ENCODE measurements at places on chromosomes 11 and 22.

DNA sequence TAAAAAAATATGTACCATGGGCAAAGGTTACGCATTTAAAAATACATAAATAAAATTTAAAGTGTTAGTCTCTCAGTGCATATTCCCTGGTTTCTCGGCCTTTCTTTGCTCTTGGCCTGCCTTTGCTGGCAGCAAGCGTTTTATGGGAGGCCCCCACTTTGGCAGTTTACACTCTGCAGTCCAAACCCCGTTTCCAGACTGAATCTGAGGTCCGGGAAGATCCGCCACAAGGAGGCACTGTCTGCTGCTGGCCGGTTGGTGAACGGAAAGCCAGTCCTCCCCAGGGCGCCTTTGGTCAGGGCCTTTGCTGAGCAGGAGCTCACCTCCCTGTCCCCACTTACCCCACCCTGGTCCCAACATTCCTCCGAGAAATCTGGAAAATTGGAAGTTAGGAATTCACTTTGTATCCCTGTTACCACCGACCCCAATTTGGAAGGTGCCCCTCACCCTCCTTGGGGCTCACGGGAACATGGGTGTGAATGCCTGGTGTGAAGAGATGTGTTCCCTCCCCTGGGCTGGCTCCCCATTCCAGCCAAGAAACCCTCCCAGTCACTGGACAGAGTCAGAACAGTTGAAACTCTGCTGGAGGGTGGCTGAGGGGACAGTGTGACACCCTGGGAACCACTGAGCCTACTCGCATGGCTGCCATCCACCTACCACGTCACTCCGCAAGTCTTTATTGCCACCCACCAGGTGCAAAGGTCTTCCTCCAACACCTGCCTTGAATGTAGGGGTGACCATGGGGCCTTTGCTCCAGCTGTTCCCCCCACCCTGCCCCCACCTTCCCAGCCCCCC is 9.4 kb upstream of the SF1 start:
- DNase-seq: no peak

- no peak for DNase-seq
Observed at GRCh38 chr11:106601684-106602297, 416.5 kb downstream of the GUCY1A2 start.

DNA sequence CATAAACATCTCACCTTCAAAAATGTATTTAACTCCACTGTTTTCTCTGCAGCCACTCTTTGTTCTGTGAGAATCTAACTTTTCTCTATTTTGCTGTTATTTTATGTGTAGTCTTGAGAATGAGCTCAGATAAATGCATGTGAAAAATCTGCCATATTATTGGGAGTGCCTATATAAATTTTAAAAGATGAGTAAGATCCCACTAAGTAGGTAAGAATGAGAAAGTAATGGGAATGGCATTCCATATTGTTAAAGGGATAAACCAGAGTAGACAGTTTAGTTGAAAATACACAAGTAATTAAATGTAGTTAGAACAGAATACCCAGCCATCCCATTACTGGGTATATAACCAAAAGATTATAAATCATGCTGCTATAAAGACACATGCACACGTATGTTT is 817.2 kb downstream of the FAM181B start:
- DNase-seq: no peak

DNA sequence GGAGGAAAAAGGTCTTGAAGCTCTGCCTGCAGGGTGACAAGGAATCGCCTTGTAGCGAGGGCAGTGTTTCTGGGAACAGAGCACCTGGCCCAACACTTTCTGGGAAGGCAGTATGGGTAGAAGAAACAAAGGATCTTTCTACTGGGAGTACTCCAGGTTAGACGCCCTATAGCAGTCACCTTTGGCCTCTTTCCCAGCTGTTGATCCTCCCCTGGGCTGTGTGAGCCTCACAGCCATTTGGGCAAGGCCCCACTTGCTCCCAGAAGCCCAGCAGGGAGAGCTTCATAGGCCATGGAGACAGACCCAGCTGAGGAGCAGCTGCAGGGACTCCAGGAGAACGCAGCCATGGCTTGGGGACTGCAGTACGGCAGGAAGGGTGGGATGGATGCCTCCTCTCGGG is 1.2 kb downstream of the SLCO2B1 start:
- DNase-seq: no peak

GRCh38 chr11:119365071-119365591 is 16.4 kb downstream of the USP2 start:
- no peak for DNase-seq

- no peak for DNase-seq
Observed at GRCh38 chr11:64316672-64317324, 561 bp downstream of the TRMT112 start.

DNA sequence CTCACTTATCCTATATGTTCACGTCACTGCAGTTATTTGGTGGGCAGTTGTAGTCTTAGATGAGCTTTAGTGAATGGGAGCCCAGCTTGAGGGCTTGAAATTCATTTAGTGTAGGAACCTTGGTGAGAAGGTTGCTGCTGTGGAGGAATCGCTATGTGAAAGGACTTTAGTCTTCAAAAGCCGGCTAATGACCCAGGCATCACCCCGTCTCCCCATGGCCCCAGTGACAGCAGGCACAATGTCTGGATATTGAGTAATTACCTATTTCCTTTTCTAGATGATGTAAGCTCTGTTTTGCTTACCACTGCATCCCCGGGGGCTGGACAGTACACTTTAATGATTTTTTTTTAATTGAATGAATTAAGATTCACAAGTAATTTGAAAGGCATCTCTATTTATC is 283.2 kb downstream of the ST3GAL4 start:
- no peak for DNase-seq

DNA sequence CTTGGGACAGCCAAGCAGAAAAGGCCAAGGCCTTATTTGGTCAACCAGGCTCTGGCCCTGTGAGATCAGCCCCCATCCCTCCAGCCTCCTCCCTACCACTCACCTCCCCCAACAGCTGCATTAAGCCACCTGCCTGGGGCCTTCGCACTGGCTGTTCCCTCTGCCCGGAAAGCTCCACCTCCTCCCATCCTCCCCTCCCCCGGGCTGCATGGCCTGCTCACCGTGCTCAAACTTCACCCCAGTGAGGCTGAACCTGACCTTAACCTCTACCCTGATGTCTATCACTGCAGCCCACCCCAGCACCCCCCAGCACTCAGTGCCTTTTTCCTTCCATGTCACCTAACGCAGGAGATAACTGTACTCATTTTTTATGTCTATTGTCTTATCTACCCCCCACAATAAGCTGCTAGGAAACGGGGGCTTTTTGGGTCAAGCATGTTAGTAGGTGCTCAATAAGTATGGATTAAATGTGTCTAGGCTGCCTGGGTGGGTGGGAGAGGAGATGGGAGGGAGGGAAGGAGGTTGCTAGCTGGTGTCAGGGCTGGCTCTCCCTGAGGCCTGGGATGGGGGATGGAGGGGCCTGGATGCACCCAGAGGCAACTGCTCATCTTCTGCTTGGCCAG is 912 bp downstream of the PTPRCAP start:
- no peak for DNase-seq

GRCh38 chr22:24429411-24430365 is 2.3 kb downstream of the ADORA2A start:
- DNase-seq: no peak

DNA sequence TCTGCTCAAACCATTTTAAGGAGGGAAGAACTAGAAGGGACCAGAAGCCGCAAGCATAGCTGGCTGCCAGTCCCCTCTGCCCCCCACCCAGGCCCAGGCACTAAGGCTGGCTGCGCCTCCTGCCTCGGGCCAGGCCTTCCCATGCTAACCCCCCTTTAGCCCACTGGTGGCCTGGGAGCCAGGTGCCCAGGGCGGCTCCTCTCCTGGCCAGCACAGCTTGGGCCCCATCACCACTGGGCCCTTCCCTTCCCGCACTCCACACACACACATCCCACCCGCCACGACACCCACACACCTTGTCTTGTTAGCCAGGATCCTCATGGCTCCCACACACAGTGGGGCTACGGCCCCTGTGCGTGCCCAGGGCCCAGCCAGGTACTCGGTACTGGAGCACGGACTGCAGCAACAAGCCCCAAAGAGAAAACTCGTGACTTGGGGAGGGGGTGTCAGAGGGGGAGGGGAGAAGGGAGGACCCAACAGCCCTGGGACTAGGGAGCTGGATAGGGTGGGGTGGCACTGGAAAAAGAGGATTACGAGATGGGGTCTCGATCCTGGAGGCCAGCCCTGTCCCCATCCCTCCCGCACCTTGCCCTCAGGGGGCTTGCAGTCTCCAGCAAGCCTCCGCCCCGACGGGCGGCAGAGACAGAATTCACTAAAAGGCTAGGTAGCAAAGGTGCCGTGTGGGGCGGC is 16.0 kb downstream of the BCL9L start:
- no peak for DNase-seq

DNA sequence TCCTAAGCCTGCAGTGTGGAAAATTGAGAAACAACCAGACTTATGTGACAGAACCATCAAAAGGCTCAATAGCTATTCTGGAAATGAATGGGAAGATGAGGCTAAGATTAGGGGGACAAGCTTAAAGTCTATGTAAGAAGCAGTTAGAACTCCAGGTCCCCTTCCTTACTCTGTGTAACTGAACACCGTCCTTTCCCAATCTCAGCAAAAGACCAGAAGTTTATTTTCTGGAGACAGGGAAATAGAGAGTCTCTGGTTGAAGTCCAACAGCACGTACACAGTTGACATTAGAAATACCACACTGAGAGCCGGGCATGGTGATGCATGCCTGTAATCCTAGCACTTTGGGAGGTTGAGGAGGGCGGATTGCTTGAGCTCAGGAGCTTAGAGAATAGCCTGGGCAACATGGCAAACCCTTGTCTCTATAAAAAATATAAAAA is 93.9 kb downstream of the CD44 start:
- DNase-seq: no peak

GRCh38 chr11:125371431-125371935 is 124.6 kb downstream of the FEZ1 start:
- peak; percentile 43 for DNase-seq

DNA sequence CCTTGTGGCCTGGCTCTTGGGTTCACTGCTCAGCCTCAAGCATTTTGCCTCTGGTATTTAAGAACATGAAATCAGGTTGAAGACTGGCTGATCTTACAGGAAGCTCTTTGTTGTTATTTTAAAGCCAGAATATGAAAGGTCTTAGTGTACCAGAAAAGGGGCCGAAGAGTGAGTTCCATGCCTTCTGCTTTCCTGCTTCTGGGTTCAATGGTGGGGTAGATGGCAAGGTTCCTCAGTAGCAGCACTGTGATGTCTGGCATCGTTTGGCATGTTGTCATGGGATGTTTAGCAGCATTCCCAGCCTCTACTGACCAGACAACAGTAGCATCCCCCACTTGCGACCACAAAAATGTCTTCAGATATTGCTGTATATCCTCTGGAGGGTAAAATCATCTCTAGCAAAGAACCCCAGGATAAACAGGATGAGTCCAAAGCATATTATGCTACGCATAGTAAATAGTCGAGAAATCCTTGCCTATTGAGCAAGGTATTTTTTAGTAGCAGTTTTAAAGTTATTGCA is 2.4 kb downstream of the VPS26B start:
- DNase-seq: no peak

GRCh38 chr11:34356913-34357700 is 703 bp downstream of the ABTB2 start:
- DNase-seq: no peak

DNA sequence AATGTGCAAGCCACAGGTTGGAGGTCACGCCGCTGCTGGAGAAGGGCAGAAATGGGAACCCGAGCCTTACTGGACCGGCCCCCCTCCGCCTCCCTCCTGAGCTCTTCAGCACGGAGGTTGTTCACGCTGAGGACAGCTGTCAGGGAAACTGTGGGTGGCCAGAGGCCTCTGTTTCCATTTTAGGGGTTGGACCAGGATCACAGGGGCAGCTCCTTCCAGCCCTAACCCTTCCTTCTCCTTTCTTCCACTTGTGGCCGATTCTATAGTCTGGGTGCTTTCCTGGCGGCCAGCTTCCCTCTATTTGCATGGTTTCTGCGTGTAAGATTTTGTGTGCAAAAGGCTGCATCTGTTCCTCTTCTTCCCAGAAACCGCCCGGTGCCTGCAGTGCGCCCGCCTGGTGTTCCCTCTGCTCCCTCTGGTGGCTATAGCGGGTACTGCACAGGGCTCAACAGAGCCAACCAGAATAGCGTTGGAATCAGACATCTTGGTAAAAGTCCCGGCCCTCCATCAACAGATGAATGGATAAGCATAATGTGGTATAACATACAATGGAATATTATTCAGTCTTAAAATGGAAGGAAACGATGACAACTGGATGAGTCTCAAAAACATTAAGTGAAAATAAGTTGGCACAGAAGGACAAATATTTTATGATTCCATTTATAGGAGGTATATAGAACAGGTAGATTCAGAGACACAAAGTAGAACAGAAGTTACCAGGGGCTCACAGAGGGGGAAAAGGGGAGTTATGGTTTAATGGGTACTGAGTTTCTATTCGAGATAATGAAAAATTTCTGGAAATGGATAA is 8.4 kb upstream of the SLC22A8 start:
- peak; percentile 78 for DNase-seq

DNA sequence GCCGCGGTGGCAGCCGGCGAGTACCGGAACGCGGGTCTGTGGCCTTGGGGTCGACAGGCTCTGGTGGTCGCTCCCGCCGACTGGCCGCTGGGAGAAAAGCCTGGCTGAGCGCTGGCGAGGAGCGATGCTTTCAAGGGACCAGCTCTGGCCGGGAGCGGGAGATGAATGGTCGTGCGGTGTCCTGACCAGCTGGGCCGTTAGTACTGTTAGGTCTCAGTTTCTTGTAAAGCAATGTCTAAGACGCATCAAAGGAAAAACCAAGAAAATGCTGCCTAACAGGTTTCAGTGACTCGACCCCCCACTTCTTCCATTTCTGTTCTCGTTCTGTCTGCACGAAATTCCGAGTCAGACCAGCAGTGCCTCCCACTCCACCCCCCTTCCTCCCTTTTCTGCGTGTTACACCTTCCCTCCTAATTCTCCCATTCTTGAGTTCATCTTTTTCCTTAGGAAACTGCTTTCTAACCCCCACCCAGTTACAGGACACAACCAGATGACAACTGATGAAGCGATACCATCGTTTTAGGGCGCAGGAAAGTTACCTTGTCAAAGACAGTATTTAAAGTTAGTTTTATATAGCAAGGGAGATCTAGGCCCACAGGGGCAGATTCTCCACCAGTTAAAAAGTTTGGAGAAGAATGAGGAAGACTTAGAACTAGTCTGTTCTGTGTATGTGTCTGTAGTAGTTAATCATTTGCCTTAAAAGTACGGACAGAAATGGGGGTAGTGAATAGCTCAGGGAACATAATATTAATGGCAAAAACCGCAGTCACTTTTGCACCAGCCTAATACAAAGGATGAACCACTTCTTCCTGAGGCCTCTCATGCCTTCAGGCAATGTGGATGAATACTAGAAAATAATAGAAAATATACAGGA is 1.0 kb downstream of the CUL5 start:
- DNase-seq: no peak

Measured in NCI-H2227 treated with DMSO at 0.1 percent for 48 hours (cell line).